ENCODE measurements at places on chromosomes 4 and X.

- DNase-seq, result no peak
Observed at GRCh38 chr4:71210823-71211222, 128.0 kb upstream of the SLC4A4 start.

- DNase-seq, result no peak
Observed at GRCh38 chr4:3524349-3524748, 7.9 kb downstream of the LRPAP1 start.

DNA sequence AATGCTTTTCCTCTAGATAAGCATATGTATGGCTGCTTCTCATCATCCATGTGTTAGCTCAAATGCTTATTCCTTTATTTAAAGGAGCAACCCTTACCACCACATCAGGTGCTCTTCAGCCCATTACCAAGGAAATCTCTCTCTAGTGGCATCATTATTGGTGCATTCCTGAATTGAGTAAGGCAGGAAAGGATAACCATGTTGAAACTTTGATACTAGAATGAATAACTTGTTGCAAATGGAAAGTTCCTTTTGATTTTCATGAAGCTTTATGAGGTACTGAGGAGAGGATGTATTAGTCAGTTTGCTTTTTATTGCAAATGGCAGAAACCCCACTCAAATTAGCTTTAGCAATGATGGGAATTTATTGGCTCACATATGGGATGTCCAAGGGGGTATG is 212.3 kb upstream of the FGF13 start:
- no peak for DNase-seq

DNA sequence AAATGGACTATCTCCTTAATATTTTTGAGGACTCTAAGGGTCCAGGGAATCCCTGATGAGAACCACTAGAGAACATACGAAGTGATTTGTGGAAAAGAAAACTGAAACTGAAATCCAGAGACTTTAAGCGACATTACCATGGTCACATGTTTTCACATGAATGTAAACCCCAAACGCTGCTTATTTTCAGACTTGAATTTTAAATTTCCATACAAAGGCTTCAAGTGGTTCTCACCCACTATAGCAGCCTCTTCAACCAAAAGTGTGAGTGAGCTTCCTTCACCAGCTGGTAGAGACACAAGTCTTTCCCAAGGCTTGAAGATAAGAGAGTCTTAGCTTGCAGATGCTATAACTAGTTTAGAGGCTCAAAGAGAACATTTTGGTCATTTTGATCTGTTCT is 232.7 kb downstream of the MGST2 start:
- DNase-seq, result no peak

- no peak for DNase-seq
Observed at GRCh38 chrX:49309401-49309981, 6.0 kb downstream of the GAGE10 start.

DNA sequence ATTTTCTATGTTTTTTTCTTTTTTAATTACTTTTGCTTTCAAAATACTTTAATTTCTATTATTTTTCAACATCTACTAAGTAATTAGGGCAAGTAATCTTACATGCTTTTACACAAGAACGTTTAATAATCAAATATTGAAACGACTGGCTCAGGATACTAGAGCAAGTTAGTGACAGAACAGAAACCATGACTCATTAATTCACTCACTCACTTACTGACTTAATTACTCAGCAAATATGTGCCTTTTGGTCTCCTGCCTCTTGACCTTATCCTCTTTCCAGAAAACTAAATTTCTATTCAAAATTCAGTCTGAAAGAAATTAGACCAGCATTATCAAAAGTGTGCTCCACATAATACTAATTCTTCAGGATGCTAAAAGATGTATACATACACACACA is 314.9 kb upstream of the TEX13C start:
- DNase-seq, result no peak

- no peak for DNase-seq
Observed at GRCh38 chrX:50747471-50747900, 66.5 kb downstream of the SHROOM4 start.

DNA sequence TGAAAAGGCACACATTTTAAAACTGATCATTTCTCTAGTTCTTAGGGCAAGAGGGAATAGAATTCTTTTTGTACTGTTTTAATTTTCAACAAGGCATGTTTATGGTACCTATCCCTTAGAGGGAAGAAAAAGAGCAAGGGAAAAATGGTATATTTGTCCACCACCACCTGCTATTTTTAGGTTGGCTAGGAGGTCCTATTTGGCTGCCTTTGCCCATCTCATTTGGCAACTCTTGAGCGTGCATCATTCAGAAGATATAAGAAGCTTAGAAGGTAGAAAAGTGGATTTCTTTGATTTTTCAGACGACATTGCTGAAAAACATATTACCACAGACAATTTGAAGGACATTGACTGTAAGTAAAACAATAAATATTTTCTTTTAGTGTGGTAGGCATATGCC is 69.0 kb downstream of the DCK start:
- no peak for DNase-seq

DNA sequence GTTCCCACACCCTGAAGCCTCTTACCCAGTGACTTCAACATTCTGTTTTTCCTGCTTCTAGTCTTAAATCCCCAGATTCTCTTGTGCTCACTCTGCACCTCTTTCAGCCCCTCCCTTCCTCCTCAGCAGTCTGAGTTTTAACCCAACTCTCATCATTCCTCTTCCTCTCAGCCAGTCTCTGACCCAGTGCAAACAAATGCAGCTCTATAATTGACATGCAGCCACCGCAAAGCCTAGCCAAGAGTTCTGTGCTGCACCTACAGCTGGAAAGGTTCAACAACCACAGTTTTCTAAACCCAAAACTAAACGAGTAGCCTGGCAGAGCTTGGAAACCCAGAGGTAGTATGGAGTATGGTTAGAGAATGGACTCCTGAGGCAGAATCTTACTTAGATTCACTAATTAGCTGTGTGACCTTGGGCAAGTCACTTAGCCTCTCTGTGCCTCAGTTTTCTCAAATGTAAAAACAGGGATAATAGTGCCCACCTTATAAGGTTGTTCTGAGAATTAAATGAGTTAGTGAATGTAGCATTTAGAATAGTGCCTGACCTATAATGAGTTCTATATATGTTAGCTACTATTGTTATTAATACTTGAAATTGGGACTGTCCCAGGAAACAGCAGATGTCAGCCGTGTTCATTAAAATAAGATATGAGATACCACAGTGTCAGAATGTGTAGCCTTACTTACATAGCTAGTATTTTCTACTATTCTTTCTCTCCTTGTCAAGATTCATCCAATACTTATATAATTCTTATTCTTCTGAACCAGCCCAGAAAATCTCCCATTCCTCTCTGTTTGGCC is 3.5 kb downstream of the TMEM154 start:
- DNase-seq, result no peak

- DNase-seq, result no peak
Observed at GRCh38 chr4:80231180-80231579, 33.9 kb downstream of the PRDM8 start.

DNA sequence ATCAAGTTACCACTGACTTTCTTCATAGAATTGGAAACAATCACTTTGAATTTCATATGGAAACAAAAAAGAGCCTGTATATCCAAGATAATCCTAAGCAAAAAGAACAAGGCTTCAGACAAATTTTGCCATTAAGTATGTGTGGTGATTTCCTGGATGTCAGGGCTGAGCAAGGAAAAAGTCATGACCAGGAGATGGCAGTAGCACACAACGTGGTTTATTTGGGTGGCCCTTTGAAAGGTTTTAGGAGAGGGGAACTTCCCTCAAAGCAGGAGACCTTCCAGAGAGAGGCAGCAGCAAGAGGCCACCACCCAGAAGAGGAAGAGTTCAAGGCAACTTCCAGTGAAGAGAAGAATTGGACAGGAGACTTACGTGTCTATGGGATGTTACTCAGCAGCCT is 18.1 kb upstream of the ZXDB start:
- no peak for DNase-seq

GRCh38 chr4:105588252-105588651 is 35.8 kb downstream of the ARHGEF38 start:
- no peak for DNase-seq

GRCh38 chrX:39756086-39756883 is 341.5 kb downstream of the BCOR start:
- DNase-seq, result no peak

DNA sequence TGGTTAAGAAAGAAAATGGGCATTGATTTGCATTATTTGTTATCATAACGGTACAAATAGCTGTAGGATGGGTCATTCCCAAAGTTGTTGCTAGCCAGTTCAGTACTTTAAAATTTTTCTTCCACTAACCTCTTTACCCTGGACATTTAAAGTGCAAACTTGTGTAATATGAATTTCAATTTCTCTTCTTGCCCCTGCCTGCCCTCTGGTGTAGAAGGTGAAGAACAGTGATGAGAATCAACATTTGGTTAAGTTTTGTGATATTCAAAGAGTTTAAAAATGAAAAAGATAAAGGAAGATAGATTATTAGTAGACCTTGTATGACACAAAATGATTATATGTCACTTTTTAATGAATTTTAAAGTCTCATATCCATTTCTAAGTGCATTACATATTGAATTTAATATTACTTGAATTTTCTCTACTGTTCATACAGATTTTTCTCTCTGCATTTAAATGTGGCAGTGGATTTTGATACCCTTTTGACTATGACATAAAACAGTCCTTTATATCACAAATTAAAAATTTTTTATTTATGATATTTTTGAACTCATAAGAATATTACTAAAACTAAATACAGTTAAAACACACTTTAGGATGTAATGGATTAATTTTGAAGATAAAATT is 337.7 kb downstream of the BMPR1B start:
- DNase-seq, result no peak

DNA sequence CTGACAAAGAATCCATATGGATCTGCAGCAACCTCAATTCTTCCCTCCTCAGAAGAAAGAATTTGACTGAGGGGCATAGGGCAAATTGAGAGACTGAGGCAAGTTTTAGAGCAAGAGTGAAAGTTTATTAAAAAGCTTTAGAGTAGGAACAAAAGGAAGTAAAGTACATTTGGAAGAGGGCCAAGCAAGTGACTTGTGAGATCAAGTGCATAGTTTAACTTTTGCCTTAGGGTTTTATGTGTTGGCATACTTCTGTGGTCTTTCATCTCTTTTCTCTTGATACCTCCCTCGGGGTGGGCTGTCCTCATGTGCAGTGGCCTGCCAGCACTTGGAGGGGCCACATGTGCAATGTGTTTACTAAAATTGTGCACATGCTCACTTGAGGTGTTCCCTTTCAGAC is 98.0 kb upstream of the MAGEB16 start:
- DNase-seq, result no peak

DNA sequence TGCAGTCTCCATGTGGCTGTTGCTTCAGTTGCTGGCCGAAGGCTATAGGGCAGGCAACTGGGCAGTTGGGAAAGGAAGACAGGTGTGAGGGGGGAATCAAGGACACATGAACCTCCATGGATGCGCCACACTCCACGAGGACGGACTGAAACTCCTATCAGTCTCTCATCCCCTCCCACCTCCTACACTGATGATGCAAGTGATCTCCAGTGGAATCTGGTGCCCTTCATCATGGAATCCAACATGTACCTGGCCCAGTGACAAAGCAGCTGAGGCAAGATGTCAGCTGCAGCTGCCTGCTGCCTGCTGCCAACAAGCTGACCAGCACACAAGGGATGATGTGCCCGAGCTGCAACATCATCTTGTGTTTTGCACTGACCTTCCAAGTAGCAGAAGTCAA is 26.0 kb upstream of the MGST2 start:
- no peak for DNase-seq

GRCh38 chr4:174089711-174090110 is 193.8 kb downstream of the FBXO8 start:
- no peak for DNase-seq

DNA sequence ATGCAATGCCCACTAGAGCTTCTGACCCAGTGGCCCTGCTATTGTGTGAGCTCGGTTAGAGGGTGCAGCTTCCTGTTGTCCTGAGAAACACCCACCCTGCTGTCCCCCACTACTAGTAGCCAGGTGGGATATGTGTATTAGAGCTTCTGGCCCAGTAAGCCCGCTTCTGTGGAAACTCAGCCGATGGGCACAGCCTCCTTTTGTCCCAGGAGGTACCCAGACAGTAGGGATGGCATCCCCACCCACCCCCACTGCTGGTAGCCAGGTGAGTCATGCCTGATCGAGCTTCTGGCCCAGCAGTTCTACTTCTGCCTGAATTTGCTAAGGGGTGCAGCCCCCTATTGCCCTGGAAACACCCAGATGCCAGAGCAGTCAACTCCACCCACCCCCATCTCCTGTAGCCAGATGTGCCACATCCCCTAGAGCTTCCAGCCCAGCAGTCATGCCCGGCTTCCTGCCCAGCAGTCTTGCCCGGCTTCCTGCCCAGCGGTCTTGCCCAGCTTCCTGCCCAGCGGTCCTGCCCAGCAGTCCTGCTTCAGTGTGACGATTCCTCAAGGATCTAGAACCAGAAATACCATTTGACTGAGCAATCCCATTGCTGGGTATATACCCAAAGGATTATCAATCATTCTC is 162.7 kb upstream of the KLF8 start:
- no peak for DNase-seq

GRCh38 chr4:38062088-38062775 is 102.0 kb downstream of the PTTG2 start:
- DNase-seq, result peak; percentile 19

DNA sequence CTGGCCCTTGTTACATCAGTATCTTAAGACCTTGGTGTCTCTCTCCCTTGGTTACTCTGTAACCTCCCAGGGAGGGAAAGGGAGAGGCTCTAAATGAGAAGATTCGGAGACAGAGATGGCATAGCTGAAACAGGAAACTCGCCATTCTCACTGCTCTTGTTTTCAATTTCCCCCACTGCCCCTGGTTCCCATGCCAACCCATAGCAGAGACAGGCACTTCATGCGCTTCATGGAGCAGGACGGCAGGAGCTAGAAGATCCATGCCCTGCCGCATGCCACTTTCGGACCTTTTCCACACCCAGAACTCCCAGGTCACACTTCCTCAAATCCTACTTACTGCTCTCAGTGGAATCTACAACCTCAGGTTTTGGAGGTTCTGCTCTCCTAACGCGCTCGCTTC is 3.1 kb downstream of the ZMYM3 start:
- DNase-seq, result no peak

- DNase-seq, result no peak
Observed at GRCh38 chr4:113943863-113944262, 35.6 kb downstream of the ARSJ start.

- no peak for DNase-seq
Observed at GRCh38 chr4:43374216-43374751, 481.8 kb downstream of the GRXCR1 start.

GRCh38 chr4:36128689-36129088 is 115.6 kb downstream of the ARAP2 start:
- DNase-seq, result no peak

- DNase-seq, result peak; percentile 44
Observed at GRCh38 chrX:53440621-53441517, 6.7 kb upstream of the HSD17B10 start.

DNA sequence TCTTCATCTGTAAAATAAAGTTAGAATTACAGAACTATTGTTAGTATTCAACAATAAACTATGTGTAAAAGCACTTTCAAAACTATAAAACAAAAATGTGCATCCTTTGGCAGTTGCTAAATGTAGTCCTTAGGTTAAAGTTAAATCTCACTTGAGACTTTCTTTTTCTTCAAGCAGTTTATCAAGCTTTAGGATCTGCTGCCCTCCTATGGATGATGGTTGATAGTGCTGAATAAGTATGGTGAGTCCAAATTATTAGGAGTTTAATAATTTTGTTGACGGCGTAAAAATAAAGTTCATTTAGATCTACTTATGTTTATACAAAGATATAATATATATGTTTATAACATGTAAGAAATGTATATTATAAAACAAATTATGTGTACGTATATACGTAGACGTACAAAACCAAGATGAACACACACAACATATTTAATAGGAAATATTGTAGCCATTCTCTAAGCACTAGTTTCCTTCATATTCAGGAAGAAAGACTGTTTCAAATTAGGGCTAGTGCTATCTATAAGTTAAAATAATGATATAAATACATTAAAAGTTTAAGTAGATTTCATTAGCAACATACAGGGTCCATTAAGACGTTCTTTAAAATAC is 22.3 kb downstream of the UGT2A2 start:
- DNase-seq, result no peak
